ENCODE measurements at places on chromosomes 7 and 10.
A peak's percentile ranks its signal among the peaks of the same experiment; 100 is the strongest.

- no peak for DNase-seq
Measured at GRCh38 chr10:86596266-86596665, 58.1 kb upstream of the OPN4 start.

- peak; percentile 66 for DNase-seq
Measured at GRCh38 chr10:30687698-30688213, 58.2 kb upstream of the LYZL2 start.

DNA sequence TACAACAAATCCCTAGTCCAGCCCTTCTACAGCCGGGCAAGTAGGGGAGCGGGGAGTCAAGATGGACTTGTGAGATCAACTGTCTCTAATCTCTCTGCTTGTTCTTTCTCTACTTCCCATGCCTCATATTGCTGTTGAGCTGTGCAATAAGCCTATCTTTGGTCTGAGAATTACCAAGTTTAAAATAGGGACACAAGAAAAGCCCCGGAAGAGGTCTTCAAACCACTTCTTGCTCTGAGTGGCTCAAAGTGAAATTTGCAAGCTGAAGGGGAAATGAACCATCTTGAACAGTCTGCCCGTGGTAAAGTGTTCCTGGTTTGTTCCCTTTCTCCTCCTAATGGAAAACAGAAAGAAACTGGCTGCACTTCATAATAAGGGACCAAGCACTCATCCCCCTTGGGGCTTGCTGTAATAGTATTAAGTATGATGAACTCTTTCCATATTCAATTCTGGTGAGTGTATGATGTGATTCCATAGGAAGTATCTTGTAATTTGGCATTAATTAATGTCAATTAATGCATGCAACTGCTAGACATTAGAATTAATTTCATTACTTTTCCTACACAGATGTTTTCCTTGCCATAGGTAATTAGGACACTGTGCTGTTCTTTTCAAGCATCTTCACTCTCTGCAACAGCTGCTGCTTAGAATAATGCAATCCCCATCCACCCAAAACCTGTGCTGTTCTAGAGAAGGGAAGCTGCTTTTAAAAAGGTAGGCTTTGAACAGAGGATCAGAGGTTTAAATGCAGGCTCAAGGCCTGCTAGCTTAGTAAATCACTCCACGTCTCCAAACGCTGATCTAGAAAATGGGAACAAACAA, 449.6 kb downstream of the SORCS1 start:
- DNase-seq, result no peak

DNA sequence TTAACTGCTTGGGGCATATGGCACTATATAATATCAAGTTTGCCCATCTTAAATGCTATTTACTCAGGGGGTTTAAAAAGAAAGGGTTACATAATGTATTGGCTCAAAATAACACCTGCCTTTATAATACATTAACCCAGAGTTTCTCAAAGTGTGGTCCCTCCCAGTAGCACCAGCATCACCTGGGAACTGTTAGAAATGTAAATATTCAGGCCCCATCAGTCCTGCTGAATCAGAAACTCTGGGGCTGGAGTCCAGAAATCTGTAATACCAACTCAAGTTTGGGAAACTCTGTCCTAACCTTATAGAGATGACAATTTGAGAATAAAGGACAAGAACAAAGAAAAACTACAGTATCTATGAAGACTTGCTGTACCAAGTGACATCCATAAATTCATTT, 270.7 kb downstream of the PARD3 start:
- DNase-seq, result no peak

DNA sequence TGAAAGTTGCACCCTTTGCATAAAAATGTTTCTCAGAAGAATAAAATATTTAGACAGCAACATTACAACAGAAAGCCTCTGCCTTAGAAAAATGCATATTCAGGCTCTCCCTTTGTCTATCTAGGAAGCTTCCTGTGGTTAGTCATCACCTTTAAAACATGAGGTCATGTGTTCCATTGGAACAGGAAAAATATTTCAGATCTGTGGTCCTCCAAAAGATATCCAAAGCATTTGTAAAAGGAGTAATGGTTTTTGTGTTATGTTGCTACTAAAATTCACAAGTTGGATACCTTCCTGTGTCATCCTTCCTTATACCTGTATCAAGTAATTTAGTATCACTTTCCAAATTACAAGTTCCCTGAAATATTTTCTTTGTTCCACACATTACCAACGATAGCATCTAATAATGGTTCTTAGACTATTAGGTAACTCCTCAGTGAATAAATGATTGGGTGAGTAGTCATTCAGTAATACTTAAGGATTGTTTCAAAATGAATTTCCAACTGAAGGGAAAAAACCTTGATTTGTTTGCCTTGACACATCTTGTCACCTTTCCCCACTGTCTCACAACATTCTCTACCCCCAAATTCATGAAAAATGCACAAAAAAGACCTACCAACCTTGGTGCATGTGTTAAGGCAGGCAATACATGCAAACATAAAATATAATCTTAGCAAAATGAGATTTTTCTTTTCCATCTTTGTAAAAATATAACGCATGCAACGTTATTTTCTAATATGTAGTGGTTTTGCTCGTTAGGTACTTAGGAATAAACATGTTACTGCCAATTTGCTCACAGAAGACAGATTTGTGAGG, 19.7 kb upstream of the RHOBTB1 start:
- DNase-seq, result no peak

DNA sequence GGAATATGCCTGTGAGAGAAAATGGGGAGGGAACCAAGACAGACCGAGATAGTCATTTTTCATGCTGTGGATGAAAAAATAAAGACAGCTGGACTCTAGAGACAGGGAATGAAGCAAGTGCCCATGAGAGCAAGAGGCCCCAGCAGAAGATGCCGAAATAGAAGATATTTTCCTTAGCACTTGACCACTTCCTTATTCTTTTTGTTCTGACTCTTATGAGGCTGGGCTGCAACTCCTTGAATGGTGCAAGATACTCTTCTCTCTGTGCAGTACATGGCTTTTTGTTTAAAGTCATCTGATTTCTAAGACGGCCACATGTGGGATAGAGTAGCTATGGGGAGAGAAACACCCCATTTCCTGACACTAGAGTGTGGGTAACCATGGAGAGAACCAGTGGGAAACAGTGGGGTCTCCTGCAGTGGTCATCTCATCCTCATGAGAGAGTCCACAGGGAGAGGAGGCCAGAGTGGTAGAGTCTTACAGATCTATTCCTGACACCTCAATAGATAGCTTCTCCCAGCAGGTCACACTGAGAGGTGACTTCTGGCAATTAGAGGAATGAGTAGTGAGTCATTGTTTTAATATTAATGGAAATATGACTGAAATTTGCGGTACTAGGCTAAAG, 18.0 kb upstream of the VCL start:
- no peak for DNase-seq

- DNase-seq, result no peak
Measured at GRCh38 chr7:47803025-47803424, 145.2 kb downstream of the PKD1L1 start.

DNA sequence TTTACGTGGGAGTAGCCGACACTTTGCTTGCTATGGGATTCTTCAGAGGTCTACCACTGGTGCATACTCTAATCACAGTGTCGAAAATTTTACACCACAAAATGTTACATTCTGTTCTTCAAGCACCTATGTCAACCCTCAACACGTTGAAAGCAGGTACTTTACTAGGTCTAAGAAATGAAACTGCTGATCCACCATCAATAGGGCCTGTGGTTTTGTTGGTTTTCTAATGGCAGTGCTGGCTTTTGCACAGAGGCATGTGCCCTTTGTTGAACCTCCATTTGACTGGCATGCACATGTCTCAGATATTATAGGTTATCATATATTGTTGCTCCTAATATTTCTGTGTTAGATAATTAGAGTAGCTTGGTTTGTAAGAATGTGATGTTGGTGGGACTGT, 123.8 kb downstream of the CFTR start:
- DNase-seq, result no peak

GRCh38 chr10:78454123-78454645, 420.5 kb downstream of the RPS24 start:
- DNase-seq, result no peak

- no peak for DNase-seq
Measured at GRCh38 chr10:97736403-97736901, 476 bp upstream of the ZFYVE27 start.

DNA sequence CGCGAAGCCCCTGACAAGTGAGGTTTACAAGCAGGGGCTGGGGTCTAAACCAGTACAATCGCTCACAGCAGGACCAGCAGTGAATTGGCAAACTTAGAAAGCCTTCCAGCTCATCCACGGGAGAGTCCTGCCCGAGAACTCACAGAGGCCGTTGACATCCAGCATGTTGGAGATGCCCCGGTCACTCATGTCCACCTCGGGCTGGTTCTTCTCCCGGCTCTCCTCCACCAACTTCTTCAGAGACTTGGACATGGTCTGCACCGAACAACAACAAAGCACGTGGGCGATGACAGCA, 447 bp downstream of the RSU1 start:
- no peak for DNase-seq

GRCh38 chr10:10259013-10259412, 758.7 kb upstream of the CELF2 start:
- DNase-seq, result no peak

- no peak for DNase-seq
Measured at GRCh38 chr7:132443761-132444520, 132.3 kb downstream of the PLXNA4 start.
